ENCODE measurements at places on chromosomes 5 and 9.

DNA sequence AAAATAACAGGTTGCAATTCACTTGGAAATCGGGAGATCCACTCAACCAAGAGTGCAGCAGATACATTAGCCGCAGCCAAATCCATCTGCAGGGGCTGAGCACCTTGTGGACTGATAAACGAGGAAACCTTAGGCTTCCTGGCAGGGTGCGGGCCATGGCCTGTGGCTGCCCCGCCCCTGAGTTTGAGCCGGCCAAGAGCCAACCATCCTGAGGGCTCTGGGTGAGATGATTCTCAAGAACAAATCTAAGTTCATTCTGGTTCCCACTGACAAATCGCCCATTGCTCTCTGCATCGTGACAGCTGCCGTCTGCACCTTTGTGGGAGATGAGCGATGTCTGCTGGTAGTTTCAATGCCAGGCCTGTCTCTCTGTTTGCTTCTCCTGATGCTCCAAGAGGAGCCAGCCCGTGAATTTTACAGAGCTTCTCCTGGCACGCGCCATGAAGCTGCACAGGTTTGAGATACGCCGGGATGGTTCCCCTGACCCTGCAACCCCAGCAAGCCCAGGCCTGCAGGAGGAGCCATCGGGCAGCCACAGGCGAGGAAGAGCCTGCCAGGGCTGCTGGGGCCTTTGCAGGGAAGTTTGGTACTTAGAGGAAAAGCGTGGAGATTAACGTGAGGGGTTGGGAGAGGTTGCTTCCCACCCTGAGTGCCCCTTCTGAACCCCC, 154.0 kb downstream of the OLFM1 start:
- DNase-seq: no peak

- DNase-seq: no peak
Measured at GRCh38 chr9:72675586-72675985, 154.2 kb downstream of the TMC1 start.

DNA sequence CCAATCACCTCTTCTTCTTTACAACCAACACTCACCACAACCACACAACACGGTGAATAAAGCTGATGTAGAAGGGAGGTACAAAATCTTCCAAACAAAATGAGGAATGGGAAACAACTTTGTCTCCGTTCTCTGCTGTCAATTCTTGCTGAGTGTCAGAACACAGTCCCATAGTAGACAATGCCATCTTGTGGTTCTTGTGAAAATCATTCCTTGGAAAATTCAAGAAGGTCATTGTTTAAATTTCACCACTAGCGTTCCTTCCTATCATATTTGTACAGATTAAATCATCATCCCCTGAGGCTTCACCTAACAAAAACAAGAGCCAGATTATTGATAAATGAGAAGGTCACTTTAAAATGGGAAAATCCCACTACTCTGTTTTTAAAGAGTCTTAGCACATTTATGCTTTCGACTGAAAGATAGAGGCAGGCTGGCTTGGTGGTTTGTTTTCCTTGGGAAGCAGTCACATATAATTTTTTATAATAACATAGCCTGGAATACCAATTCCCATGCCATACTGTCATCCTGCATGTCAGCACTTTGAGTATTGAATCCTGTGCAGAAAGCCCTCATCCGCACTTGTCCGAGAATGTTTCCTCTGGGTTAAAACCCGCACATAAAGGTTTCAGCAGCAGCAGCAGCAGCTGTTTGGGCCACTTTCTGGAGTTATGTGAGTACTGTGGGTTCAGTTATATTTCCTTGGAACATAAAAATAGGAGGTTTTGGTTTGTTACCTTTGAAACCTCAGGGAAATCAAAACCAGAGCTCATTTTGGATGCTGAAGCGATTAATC, 395.0 kb upstream of the SMARCA2 start:
- DNase-seq: no peak

DNA sequence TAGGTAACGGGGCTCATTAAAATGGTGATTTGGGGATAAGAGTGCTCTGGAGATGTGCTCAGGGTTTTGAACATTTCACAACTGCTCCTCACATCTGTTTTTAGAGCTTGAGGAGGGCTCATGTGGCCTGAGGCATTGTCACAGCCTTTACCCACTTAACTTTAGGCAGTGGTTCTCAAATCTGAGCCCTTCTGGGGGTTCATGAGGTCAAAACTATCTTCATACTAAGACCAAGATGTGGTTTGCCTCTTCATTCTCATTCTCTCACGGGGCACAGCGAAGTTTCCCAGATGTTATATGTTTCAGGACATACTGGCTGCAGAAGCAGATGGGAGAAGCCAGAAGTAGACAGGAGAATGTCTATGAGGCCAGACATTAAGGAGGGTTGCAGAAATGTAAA, 38.4 kb downstream of the STXBP1 start:
- no peak for DNase-seq

GRCh38 chr5:27266184-27266583, 227.8 kb upstream of the CDH9 start:
- DNase-seq: no peak

GRCh38 chr9:6764523-6764922, 6.8 kb downstream of the KDM4C start:
- DNase-seq: no peak

DNA sequence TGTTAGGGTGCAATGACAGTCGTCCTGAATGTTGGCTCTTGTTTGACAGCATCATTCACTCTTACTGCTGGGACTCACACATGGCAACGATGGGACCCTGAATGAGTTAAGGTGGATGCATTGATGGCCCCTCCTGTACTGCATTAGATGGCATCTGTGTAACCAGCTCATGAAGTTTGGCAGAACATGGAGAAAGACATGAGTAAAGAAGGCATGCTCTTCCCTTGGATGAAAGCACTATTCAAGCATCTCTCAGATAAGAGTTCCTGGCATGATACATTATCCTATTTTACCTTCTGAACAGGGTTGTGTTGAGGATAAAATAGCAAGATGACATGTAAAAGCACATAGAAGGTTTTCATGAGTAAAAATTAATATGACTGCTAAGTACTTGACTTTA, 142.2 kb upstream of the GAS1 start:
- DNase-seq: no peak

GRCh38 chr5:80607343-80607742, 37.3 kb upstream of the ANKRD34B start:
- no peak for DNase-seq

DNA sequence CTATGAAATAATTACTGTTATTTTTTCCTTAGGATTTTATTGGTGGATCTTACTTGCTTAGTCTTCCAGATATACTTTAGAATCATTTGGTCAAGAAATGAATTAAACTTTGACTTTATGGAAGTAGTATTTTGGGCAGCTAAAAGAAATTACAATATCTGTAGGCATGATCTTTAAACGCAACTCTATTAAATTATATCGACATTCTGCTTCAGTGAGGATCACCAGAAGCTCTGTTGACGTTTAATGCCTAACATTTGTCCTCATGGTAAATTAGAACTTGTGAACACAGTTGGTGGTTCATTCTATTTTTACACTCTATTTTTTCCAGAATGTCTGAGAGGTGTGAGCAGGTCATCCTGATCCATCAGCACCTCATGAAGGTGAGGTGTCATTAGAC, 211.6 kb downstream of the TMEM167A start:
- DNase-seq: no peak

DNA sequence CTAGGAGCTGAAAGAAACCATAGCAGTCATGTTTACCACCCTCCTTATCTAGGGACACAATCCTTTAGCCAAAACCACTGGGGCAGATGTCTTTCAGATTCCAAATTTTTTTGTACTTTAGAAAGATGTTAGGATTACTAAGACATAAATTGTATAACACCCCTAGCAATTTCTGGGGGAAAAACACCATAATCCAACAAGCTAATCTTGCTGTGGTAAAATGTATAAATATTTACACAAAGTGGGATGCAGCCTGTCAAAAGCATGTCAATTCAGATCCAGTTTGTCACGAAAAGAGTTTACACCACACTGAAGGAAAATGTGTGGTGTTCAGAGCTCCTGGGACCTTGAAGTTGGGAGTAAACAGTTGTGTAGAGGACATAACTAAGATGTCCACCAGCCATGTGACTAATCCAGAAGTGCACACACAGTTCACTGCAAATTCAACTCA, 274.3 kb downstream of the ADAMTSL1 start:
- no peak for DNase-seq

- no peak for DNase-seq
Measured at GRCh38 chr5:149387081-149387631, 8.1 kb upstream of the IL17B start.

- no peak for DNase-seq
Measured at GRCh38 chr9:92047500-92047899, 67.7 kb downstream of the SPTLC1 start.

- no peak for DNase-seq
Measured at GRCh38 chr9:88587182-88587581, 52.2 kb downstream of the NXNL2 start.

DNA sequence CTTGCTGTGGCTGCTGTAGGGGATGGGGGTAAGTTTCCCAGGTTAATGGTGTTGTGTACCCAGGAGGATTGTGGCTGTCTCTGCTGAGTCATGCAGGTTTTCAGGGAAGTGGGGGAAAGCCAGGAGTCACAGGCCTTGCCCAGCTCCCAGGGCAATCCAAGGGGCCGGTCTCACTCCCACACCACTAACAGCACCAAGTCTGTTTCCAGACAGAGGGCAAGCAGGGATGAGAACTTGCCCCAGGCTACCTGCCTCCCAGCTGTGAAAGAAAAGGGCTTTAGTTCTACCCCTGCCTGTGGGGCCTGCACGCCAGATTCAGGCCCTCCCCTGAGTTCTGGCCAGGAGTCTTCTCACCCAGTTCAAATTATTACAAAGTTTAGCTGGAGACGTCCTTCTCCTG, 579.8 kb upstream of the ST8SIA4 start:
- no peak for DNase-seq

DNA sequence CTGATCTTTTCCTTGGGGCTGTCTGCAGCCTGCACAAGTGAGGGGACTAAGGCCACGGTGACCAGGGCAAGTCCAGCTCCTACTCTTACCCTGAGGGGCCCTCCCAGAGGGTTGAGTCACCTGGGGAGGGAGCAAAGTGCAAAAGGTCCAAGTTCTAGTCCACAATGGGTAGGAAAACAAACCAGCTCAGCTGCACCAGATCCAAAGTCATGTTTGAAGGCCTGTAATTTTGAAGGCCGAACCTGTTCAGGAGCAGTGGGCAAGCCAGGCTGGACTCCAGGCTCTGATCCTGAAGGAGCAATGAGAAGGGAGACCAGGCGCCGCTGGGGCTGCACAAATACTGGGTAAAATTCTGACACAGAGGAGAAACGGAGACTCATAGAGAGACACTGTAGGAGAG, 15.8 kb upstream of the TCF7 start:
- no peak for DNase-seq

- no peak for DNase-seq
Measured at GRCh38 chr5:80620211-80620610, 34.2 kb upstream of the MSH3 start.

DNA sequence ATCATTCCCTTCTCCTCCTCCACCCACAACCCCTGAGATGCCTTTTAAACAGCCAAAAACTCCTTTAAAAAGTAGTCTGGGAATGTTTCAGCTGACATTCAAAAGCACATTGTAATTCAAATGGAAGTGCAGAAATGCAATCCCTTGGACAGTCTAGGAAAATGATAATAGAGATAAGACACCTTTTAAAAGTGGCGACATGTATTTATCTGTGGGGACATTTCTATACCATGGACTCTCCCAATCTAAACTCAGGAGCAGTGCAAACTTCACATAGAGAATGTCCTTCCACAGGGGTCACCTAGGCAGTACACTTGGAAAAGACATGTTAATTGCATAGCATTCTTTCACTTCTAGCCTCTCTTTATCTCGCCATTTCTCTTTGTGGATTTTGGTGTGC, 33.0 kb downstream of the TRIM32 start:
- DNase-seq: no peak

GRCh38 chr9:103399535-103399934, 404.4 kb downstream of the CYLC2 start:
- no peak for DNase-seq

DNA sequence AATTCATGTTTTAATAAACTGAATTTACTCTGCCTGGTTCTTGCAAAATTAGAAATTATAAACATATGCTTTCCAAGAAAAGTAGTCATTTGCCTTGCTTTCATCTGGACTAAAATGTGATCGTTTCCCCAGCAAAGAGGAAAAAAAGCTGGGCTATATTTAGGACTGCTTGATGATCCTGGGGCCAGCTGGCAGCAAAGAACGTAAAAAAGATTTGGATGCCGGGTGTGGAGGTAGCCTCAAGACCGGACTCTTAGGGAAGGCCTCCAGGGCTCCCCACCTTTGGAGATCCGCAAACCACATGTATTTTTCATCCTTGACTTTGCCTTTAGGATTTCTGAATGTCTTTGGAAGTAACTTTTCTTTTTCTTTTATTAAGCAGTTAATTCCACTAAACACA, 156.1 kb upstream of the SEMA6A start:
- DNase-seq: no peak

DNA sequence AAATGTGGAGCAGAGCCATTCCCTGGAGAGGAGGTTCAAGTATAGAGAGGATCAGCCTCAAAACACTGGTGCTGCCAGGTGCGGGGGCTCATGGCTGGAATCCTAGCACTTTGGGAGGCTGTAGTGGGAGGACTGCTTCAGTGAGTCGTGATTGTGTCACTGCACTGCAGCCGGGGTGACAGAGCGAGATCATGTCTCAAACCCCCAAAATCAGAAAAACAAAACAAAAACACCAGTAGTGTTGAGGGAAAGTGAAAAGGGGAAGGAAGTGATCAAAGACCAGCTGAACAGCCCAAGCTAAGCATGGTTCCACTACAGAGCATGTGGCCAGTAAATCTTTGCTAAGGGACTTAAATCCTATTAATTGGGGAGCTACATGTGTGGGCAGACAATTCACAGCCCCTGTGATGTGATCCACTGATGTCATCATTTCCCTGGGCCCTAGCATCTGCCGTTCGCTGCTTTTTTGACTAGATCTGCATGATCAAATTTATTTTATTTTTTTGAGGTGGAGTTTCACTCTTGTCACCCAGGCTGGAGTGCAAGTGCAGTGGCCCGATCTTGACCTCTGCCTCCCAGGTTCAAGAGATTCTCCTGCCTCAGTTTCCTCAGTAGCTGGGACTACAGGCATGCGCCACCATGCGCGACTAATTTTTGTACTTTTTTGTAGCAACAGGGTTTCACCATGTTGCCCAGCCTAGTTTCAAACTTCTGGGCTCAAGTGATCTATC, 2.7 kb upstream of the PCBD2 start:
- peak; percentile 17 for DNase-seq

GRCh38 chr5:19630876-19631275, 357.1 kb downstream of the CDH18 start:
- no peak for DNase-seq

DNA sequence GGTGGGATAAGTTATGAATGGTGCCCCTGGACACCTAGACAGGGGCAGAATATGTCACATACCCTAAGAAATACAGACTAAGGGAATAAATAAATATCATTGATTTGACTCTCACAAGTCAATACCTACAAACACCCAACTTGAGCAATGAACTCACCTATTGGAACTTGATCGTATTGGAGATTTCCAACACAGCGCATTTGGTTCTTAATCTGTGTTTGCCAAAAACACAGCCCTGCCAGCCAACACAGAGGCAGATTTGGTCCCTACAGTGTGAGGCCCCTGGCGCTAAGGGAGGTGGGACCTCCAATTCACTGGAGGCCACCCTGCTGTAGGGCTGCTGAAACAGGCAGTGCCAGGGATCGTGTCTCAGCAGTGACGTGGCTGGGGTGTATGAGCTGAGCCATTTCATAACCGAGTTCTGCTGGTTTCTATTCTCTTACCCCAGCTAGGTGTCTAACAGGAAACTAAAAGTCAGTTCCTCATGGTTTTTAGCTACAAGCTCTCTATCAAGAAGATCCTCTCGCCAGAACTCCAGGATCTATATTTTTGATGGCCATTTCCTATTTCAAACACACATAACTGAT, 84.5 kb downstream of the SLC1A1 start:
- DNase-seq: no peak
